Gastrocnemius medialis (tissue), 4 donors: ENCODE measurements at places on chromosomes 12 and 14. TPM values are rescaled to one million over a fixed set of nuclear protein-coding genes. Genes with fewer than 3 reads are reported as not detected.
A peak's percentile ranks its signal among the peaks of the same experiment; 100 is the strongest.

Gene TMEM263
- 8.9 TPM for total RNA-seq

Gene EPYC
- not detected for total RNA-seq

Gene TAS2R14
- total RNA-seq: 0.27 TPM

DNA sequence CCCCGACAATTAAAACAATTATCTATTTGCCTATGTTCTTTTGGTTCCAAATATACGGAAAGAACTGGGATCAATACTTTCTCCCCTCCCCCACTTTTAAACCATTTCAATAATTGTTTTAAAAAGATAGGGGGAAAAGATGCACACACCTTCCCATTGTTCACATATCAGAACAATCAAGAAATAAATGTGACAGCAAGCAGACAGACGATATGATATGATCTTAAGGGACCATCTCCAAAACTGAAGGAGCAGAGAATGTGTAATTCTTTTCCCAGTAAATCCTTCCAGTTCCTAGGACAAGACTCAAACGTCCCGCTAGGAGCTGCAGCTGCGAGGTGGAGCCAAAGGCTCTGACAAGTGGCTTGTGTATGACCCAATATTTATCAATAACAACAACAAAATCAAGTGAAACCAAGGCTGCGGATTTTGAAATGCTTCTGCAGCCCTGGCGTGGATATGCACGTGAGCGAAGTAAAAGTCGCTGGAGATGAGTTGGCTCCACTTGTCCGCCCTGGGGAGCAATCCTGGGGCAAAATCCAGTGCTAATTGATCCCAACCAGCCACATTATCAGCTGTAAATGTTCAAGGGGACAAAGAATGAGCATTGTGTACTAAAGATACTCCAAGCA is 8.2 kb upstream of the FOXG1 start:
- H3K27me3 ChIP-seq: peaks cover 87% of the 10 kb centered on the region
- H3K4me1 ChIP-seq: no peaks in the 10 kb centered on the region
- DNase-seq: no peak
- no peak overlapping the region for H3K4me3 ChIP-seq
- H3K27ac ChIP-seq: no peak overlapping the region

- no peaks in the 10 kb centered on the region for H3K27me3 ChIP-seq
- no peak overlapping the region for H3K27ac ChIP-seq
- H3K36me3 ChIP-seq: no peaks in the 10 kb centered on the region
Observed at GRCh38 chr14:105980224-105980623, 453.8 kb downstream of the TMEM121 start.

GRCh38 chr12:55626154-55626553 is 10.5 kb upstream of the OR10P1 start:
- no peak overlapping the region for H3K4me3 ChIP-seq
- H3K36me3 ChIP-seq: no peaks in the 10 kb centered on the region
- no peaks in the 10 kb centered on the region for H3K27me3 ChIP-seq
- H3K4me1 ChIP-seq: no peaks in the 10 kb centered on the region
- no peak overlapping the region for H3K27ac ChIP-seq

GRCh38 chr12:130606231-130606630 is 109.9 kb downstream of the RIMBP2 start:
- H3K4me3 ChIP-seq: no peak overlapping the region
- H3K36me3 ChIP-seq: no peaks in the 10 kb centered on the region
- H3K27ac ChIP-seq: no peak overlapping the region
- no peak for DNase-seq
- H3K4me1 ChIP-seq: no peaks in the 10 kb centered on the region

GRCh38 chr12:104177663-104178501 is 37.7 kb upstream of the TXNRD1 start:
- H3K36me3 ChIP-seq: no peaks in the 10 kb centered on the region
- H3K4me1 ChIP-seq: peaks cover 5% of the 10 kb centered on the region
- H3K27me3 ChIP-seq: no peaks in the 10 kb centered on the region

GRCh38 chr14:64440494-64440893 is 24.8 kb upstream of the AKAP5 start:
- no peak overlapping the region for H3K4me3 ChIP-seq
- DNase-seq: no peak
- H3K27ac ChIP-seq: no peak overlapping the region
- H3K36me3 ChIP-seq: peaks cover 81% of the 10 kb centered on the region
- H3K27me3 ChIP-seq: no peaks in the 10 kb centered on the region
- no peaks in the 10 kb centered on the region for H3K4me1 ChIP-seq

Gene P3H3
- 1.8 TPM for total RNA-seq

DNA sequence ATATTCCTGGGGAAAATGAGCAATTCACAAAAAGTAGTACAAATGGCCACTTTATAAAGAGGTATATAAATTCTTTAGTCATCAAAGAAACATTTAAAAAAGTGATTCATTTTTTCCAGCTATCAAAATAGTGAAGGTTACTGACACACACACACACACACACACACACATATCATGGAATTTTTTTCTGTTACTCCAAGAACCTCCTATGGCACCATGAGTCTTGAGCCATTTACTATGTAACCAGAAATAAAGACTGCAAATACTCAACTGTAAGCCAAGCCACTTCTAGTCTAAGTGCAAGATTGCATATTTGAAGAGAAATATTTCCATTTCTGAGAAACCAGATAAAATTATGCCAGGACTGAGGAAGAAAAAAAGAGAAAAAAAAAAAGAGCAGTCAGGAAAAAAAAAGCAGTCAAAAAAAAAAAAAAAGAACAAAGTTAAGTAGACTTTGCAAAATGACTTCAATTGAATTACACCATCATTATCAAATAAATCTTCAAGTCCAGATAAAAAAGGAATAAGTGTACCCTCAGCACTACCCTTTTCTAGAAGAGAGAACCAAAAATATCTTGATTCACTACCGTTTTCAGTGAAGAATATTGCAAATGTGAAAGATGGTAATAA is 275.7 kb downstream of the DAD1 start:
- DNase-seq: no peak
- H3K4me3 ChIP-seq: no peak overlapping the region
- no peak overlapping the region for H3K27ac ChIP-seq
- H3K36me3 ChIP-seq: no peaks in the 10 kb centered on the region

DNA sequence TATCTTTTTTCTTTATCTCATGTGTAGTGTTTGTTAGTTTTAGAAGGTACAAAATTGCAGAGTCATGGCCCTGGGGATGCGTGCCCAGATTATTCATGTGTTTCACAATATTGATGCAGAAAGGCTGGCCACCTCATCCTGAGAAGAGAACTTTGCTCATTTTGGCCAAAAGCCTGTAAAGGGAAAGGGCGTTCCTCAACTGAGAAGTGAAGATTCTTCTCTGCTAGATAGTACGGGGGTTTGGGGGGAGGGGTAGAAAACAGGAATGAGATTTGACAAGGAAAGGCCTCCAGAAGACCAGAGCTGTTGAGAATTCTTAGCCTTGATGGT is 1.7 kb downstream of the MGST1 start:
- no peaks in the 10 kb centered on the region for H3K4me1 ChIP-seq
- DNase-seq: peak; percentile 70
- peaks cover 5% of the 10 kb centered on the region for H3K27me3 ChIP-seq
- H3K27ac ChIP-seq: peak overlapping the region; percentile 62
- H3K4me3 ChIP-seq: peak overlapping the region; percentile 42
- no peaks in the 10 kb centered on the region for H3K36me3 ChIP-seq

DNA sequence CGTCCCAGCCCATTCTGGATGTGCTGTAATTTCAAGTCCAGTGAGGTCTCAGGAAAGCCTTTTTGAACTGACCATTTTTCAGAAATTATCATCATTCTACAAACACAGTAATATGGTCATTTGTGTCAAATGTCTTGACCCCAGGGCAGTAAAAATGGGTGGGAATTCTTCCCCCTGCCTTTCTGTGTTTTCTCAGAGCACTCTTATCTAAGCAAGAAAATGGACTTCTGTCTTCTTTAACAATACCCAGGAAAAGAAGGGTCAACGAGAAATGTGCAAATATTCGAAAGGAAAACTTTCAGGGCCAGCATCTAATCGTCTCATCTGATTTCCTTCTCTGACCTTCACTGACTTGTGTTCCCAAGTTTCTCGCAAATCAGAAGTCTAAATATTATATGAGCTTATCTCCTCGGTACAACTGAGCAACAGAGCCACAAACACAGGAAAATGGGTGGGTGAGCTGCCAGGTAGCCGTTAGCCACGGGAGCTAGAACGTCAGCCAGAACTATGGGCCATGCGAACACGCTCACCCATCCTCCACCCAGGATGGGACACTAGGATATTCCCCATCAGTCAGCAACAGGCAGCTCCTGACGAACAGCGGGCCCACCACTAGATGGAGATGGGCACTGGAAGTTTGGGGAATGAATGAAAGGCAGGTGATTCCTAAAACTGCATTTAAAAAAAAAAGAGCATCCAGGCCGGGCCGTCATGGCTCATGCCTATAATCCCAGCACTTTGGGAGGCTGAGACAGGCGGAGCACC is 57.1 kb downstream of the VWF start:
- peak overlapping the region; percentile 28 for H3K27ac ChIP-seq
- H3K27me3 ChIP-seq: no peaks in the 10 kb centered on the region
- no peaks in the 10 kb centered on the region for H3K36me3 ChIP-seq
- H3K4me3 ChIP-seq: no peak overlapping the region

- H3K27me3 ChIP-seq: no peaks in the 10 kb centered on the region
- H3K4me3 ChIP-seq: no peak overlapping the region
- peak; percentile 79 for DNase-seq
- H3K36me3 ChIP-seq: no peaks in the 10 kb centered on the region
- no peak overlapping the region for H3K27ac ChIP-seq
Observed at GRCh38 chr12:54304187-54304810, 3.5 kb upstream of the NFE2 start.

Gene PRIMA1
- not detected for total RNA-seq

DNA sequence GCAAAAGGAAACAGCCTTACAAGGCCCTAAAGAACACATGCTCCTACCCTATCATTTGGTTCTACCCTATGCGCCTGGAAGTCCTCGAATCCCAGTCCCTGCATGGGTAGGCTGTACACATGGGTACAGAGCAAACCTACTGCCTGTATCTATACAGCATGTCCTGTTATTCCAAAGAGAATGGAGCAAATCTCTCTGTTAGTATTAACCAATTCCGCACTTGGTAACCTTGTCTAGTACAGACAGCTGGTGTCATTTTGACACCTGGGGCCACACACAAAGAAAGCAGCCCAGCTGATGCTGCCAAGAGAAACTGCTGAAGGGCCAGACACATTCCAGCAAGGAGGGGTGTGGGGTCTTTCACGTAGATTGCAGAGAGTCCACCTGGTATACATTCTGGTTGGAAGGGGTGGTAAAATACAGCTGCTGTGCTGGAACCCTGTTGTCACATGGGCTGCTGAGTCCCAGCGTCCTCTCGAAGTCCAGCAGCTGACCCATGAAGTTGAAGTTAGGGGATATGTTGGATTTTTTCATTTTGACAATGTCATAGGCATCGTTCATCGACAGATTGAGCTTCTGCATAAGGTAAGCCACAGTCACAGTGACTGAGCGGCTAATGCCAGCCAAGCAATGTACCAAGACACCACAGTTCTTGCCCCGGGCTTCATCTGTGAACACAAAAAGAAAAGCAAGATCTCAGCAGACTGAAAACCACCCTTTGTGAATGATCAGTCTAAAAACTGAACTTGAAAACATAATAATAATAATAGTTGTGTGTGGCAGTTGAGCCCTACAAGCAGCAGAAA is 3.2 kb downstream of the DUSP6 start:
- H3K36me3 ChIP-seq: no peaks in the 10 kb centered on the region
- peak overlapping the region; percentile 77 for H3K4me3 ChIP-seq
- peaks cover 63% of the 10 kb centered on the region for H3K27me3 ChIP-seq
- no peak for DNase-seq
- H3K27ac ChIP-seq: peak overlapping the region; percentile 85

DNA sequence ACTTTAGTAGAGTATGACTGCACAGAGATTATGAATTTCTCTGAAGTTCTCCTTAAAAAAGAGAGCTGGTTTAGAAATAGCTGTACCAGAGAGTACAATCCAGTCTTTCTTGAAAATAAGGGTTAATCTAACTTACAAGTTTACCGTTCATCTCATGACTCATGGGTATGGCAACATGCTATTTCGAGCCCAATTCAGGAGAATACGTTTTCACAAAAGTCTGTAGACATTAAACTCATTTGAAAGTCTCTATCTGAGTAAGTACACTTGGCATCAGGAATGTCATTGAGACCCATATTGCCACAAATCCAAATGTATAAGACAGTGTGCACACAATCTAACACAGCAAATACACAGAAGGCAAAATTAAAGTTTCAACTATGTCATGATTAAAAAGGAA is 160.5 kb downstream of the PIK3C2G start:
- H3K4me3 ChIP-seq: no peak overlapping the region
- no peak for DNase-seq
- H3K27me3 ChIP-seq: no peaks in the 10 kb centered on the region

Gene LRFN5
- 0.22 TPM for total RNA-seq

- no peaks in the 10 kb centered on the region for H3K4me1 ChIP-seq
- no peaks in the 10 kb centered on the region for H3K36me3 ChIP-seq
- H3K4me3 ChIP-seq: no peak overlapping the region
- H3K27ac ChIP-seq: no peak overlapping the region
- DNase-seq: no peak
Observed at GRCh38 chr14:38623661-38624060, 367.8 kb upstream of the CLEC14A start.

Gene SPTB
- 204 TPM for total RNA-seq

GRCh38 chr14:76968621-76969063 is 59.9 kb downstream of the IRF2BPL start:
- no peak for DNase-seq
- H3K4me1 ChIP-seq: no peaks in the 10 kb centered on the region
- no peak overlapping the region for H3K27ac ChIP-seq
- H3K4me3 ChIP-seq: no peak overlapping the region
- H3K36me3 ChIP-seq: no peaks in the 10 kb centered on the region

GRCh38 chr14:65222440-65222858 is 120.1 kb upstream of the MAX start:
- no peaks in the 10 kb centered on the region for H3K4me1 ChIP-seq
- H3K27ac ChIP-seq: no peak overlapping the region
- no peaks in the 10 kb centered on the region for H3K27me3 ChIP-seq
- peak; percentile 20 for DNase-seq
- H3K36me3 ChIP-seq: no peaks in the 10 kb centered on the region
